ENCODE measurements at places on chromosomes 1 and 21.

- no peak for DNase-seq
Observed at GRCh38 chr1:37509181-37509580, 5.4 kb downstream of the MEAF6 start.

DNA sequence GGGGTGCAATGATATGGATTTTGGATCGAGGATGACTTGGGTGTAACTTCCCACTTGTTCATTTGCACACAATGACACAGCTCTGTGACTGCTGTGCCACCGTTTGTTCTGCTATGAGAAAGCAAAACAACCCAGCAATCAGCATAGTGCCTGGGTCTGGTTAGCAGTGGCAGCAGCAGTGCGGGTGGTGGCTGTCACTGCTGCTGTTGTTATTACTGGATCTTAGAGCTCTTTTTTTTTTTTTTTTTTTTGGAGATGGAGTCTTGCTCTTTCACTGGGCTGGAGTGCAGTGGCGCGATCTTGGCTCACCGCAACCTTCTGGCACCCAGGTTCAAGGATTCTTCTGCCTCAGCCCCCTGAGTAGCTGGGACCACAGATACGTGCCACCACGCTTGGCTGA, 56.9 kb downstream of the TBCE start:
- no peak for DNase-seq

DNA sequence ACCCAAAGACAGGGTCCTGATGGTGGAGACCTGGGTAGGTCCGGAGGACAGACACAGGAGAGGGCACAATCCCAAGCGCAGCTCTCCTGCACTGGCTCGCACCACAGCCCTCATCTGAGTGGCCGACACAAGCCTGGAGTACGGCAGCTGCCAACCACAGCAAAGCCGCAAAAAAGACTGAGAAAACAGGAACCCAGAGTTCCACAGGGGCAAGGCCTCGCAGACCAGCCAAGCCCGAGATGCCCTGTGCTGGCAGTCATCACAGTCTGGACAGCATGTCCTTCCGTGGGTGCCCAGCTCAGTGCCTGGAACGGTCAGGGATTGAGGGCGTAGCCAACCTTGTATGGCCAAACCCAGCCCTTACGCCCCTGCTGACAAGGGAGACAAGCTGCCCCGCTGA, 11.4 kb downstream of the ZBTB48 start:
- DNase-seq = no peak

DNA sequence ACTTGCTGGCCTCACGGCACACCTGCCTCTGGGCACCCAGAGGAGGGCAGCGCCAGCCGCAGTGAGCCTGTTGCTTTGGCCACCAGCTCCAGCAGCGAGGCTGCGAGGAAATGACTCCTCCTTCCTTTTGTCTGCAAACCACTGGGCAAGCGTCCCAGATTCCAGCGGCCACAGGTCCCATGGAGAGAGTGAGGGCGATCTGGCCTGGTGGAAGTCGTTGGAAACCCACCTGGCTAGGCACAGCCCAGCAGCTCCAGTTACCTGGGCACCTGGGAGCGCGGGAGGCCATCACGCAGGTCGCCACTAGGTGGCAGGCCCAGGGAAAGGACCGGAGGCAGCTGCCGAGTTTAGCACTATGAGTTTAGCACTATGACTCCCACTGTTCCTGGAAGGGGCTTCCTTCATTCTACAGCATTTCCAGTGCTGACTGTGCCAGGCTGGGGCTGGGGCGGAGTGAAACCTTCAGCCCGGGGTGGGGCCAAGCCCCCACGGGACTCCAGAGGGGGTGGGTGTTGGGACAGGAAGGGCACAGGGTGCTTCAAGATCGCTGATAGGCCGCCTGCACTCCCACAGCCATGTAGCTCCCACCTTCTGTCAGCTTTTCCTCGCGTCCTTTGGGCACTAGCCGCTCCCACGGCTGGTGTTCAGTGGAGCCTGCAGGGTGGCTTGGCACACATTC, 1.1 kb upstream of the ESPN start:
- peak; percentile 73 for DNase-seq

DNA sequence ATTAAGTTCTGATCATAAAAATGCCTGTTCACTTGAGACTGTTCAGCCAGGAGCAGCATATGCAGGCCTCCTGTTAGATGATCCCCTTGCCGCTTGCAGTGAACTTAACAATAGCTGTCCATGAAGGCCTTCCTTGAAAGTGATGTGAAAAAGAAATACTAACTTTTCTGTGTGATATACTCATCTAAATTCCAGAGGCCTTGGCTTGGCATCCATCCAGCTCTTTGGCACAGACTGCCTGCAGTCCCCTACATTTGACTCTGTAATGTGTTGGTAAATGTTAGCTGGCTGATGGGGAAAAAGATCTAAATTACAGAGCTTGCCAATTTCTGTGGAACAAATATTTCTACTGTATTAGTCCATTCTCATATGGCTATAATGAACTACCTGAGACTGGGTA, 73.7 kb downstream of the KCNK2 start:
- no peak for DNase-seq

Data from activated CD8-positive, alpha-beta memory T cell treated with anti-CD3 and anti-CD28 coated beads, Interleukin-2, amount 10 ng/mL, durations not matched to agents 7 days and 5 days (primary cell).